ENCODE measurements at places on chromosomes 6 and 20.

DNA sequence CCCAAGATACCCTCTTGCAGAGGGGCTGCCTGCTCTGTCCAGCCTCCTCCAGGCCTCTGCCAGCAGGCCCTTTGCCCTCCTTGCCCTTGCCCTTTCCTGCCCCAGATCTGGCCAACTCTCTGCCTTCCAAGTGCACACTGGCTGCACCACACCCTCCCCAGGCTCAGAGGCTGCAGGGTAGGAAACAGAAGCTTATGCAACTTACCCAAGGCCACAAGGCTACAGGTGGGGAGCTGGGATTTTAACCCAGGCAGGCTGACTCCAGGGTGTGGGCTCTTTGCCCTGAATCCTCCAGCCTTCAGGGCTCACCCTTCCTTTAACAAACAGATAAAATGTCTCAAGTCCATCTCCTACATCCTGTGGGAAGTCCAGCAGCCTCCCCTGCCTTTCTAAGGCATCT lies 14.5 kb upstream of the TRAF3IP2 start:
- no peak for DNase-seq

GRCh38 chr6:29376003-29376402 lies 912 bp upstream of the OR12D3 start:
- DNase-seq: peak; percentile 5

- no peak for DNase-seq
These were observed 521.7 kb downstream of the EPM2A start for GRCh38 chr6:145213614-145214013.

DNA sequence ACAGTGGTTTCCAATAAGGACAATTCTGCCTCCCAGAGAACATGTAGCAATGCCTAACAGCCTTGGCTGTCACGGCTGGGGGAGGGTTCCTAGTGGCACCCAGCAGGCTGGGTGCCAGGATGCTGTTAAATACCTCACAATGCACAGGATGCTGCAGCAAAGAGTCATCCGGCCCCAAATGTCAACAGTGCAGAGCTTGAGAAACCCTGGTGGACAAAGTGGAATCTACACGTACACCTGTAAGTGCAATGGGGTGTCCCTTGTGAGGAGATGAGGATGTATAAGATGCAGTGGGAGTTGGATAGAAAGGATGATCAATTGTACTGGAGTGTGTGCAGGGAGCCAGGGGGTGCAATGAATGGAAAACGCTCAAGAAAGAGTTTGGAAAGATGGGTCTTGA lies 142.4 kb downstream of the FNDC1 start:
- DNase-seq: peak; percentile 2

DNA sequence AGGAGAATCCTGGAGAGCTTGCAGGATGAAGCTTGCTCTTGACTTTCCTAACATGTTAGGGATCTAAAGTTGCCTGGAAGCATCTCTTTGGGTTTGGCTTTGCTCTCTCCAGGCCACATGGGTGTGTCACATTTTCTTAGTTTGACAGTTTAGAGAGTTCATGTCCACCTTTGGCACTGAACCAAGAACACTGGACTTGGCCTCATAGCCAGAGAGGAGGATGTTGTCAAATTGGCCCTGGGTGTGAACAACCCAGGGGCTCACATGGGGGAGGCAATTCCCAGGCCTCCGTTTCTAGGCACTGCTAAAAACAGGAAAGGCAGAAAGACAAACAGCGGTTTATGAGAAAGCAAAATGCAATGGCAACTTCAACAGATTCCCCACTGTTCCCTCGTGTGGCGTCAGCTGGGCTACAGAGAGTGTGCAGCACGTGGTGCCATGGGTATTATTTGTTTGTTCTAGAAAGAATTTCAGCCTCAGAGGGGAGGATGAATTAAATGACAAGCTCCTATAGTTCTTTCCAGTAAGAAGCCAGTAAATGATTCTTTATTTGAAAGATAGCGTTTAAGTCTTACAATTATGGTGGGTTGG lies 93.9 kb downstream of the CLIC5 start:
- no peak for DNase-seq

- DNase-seq: no peak
These were observed 428.3 kb downstream of the CBLN4 start for GRCh38 chr20:55576981-55577380.

DNA sequence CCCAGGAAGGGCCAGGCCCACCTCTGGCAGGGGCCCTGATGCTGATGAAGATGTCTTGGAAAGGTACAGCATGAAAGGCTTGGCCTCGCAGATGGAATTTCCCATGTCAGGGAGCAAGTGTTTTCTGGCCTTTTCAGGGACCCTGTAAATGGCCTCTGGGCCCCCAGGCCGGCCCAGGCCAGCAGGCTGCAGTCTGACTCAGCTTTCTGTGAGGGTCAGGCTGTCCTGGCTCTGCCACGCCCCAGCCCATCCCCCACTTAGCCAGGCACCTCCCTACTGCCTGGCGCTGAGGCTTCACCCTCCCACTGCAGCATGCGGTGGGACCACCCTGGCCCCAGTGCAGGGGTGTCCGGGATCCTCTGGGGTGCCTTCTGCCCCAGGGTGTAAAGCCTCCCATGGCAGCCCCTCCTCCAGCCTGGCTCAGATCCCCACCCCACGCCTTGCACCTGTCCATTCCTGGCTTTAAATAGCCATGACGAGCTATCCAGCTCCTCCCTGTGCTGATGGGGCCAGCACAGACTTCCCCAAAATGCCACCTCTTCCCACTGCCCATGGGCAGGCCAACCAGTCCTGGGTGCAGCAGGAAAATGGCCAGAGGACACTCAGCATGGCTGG lies 35.6 kb upstream of the GATA5 start:
- DNase-seq: no peak

GRCh38 chr20:50380697-50381040 lies 129.5 kb upstream of the PTPN1 start:
- DNase-seq: no peak

- DNase-seq: no peak
These were observed 3.9 kb upstream of the NECAB3 start for GRCh38 chr20:33677991-33678702.

DNA sequence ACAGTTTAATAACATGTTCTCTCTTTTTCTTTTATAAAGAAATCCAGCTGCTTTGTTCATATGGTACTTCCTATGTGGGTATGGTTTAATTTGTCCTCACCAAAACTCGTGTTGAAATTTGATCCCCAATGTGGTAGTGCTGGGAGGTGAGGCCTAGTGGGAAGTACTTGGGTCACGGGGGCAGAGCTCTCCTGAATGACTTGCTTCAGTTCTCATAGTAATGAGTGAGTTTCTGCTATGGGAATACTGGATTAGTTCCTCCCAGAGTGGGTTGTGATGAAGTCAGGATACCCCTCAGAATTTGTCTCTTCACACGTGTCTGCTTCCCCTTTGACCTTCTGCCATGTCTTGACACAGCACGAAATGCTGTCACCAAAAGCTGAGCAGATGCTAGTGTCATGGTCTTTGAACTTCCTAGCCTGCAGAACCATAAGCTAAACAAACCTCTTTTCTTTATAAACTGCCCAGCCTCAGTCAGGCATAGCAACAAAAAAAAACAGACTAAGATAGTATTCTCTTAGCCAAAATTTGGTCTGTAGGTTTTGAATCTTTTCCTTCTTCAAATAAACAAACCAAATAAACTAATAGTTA lies 87.8 kb upstream of the HS3ST5 start:
- DNase-seq: no peak

DNA sequence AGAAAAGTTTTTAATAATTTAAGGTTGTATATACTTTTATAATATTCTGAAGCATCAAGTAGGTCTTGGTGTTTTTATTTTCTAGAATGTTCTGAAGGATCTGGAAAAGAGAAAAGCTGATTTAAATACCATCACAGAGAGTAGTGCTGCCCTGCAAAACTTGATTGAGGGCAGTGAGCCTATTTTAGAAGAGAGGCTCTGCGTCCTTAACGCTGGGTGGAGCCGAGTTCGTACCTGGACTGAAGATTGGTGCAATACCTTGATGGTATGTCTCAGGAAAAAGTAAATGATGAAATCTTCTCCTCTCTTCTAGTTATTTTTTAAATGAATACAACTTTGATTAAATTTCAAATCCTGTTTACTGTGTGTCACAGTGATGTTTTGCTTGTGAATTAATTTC lies 225.7 kb downstream of the UTRN start:
- DNase-seq: no peak

DNA sequence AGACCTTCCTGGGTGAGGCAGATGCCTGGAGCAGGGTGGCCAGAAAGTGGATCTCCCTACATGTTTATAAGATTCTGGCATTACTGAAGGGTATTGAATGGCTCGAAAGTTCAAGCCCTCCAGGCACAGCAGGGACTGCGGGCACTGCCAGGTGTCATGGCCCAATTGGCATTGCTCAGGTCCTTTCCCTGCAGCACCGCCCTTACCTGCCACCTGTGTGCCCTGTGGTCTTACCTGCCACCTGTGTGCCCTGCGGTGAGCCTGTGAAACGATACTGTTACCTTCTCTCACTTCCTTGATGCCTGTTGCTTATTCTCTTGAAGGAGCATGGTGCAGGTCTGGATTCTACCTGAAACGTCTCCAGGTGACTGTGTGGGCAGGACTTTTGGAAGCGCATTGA lies 32.2 kb downstream of the SMOC2 start:
- DNase-seq: no peak

DNA sequence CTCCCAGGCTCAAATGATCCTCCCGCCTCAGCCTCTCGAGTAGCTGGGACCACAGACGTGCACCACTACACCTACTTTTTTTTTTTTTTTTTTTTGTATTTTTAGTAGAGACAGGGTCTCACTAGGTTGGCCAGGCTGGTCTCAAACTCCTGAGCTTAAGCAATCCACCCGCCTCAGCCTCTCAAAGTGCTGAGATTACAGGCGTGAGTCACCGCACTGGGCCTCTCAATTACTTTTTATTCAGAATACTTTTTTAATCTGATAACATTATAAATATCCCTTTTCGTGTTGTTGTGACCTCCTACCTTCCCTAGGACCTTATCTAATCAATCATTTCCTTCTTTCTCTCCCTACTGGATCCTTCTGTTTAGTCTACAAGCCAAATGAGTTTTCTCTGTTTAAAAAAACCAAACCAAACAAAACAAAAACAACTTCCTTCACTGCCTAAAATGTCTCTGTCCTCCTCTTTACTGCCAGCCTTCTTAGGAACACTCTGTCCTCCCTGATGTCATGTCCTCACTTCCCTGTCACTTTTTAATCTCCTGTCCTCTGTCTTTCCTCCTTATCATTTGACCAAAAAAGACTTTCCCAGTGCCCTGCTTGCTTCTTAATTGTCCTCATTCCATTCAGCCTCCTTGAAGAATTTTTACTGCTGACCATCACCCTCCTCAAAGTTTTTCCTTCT lies 85.0 kb downstream of the CAP2 start:
- DNase-seq: no peak

DNA sequence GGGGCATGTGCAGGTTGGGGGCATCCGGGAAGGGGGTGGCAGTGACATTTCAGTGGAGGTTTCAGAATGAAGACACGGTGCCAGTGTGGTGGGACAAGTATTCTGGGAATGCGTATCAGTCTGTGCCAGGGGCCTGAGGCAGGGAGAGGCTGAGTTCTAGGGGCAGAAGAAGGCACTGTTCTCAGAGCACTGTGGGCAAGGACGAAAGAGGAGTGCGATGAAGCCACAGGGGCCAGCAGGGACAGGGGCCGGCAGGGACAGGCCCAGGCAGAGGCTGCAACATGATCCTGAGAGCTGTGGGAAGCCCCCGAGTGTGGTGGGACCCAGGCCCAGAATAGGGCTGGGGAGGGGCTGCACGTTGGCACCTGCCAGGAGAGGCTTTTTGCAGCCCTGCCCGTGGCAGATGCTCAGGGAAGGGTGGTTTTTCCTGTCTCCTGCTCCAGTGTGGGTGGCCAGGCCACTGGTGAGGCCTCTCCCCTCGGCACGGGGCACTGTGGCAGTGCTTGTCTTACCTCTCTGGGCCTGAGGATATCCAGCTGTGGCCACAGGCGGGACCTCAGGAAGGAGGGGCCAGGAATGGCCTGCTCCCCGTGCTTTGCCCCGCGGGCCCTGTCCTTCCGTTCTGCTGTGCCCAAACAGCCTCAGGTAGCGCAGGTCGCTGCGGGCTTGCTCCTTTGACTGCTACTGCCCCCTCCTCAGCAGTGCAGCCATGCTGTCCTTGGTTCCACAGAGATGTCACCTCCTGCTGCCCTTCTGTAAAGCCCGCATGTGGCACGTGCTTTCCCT lies 10.0 kb downstream of the ENTPD6 start:
- DNase-seq: no peak

DNA sequence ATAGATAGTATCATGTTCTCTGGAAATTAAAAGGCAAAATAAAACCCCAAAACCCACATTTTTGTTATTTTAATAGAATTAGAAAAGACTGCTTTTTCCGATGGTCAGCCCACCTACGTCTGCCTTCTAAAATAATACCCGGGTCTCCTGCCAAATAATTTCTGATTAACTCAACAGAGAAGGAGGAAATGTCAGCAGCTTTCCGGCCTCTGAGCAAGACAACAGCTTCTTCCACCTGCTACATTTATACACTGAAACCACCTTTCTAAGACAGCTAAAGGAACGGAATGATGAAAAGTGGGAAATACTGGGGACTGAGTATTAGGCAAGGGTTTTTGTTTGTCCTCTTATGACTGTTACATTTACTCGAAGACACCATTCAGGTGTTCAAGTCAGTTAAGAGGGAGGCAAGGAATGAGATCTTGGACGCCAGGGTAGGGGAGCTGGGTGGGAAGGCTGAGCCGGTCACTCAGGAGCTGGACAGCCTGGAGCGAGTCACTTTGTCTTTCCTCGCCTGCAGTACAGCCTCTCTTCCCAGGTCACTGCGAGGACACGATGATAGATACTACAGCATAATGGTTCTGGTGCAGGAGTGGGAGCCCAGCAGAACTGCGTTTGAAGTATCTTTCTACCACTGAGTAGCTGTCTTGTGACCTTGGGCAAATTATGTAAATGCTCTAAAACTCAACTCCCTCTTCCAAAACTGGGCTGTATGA lies 96.3 kb upstream of the QKI start:
- DNase-seq: no peak

DNA sequence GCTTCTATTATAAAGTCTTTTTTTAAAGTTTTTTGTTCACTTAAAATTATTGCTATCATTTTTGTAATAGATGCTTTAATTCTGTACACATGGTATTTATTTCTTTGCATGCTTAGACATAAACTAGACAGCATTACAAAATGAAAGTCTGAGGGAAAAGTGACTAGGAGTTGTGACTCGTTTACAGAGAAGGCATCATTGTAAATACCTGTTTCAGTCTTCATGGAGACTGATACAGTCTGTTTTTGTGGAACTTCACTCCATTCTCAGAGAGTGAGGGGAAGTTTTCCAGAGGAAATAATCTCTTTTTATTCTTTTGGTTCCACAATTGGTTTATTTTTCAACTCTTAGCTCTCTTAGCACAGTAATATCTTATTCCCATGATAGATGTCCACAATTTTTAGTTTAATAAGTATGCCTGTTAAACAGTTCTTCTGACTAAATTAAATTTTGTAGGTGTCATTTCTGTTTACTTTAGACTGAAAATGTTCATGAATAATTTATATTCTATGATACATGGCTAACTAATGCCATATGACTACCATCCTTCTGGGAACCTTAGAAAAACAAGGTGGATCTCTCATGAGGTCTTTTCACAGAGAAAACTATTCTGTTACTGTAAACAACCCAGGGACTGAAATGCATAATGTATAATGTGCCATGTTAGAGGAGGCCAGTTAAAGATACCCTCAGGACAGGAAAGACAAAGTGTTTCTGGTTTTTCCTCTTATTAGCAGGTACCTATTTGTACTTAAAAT lies 69.2 kb downstream of the MYO6 start:
- no peak for DNase-seq

GRCh38 chr20:17732907-17733521 lies 33.2 kb downstream of the BANF2 start:
- no peak for DNase-seq
